ENCODE measurements at places on chromosomes 7 and 10.

GRCh38 chr10:110643653-110644597 is at the start of gene RBM20:
Gene RBM20 (plus strand): TSS chr10:110644336. CDS start chr10:110644455, 119 bp downstream.
- no peak for DNase-seq

DNA sequence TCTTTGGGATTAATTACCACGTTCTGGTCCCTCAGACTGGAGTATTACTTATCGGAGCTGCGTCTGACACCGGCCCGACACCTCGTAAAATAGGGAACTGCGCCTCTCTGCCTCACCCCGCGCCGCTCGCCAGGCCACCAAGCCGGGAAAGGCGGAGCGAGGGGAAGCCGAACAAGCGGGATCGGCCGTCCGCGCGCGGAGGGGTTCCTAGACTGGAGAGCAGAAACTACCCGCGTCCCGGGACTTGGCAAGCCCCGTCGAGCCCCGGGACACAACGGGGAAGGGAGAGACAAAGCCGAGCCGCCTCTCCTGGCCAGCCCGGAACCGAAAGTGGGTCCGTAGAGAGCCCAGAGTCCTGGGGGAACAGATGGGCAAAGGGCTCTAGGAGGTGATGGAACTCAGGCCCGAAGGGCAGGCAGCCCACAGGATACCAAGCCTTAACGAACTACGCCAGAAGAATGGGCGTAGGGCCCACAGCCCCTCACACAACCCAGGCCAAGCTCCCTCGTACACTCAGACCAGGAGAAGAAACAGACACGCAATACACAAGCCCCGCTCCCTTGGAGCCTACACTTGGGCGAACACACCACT is 6.5 kb downstream of the LBX1 start:
- DNase-seq = no peak

GRCh38 chr7:125149151-125149550 is 219.5 kb upstream of the POT1 start:
- DNase-seq = no peak

- no peak for DNase-seq
These were observed 62.4 kb upstream of the GDF10 start for GRCh38 chr10:47237316-47238260.

- DNase-seq = no peak
These were observed 70.2 kb downstream of the KIAA1217 start for GRCh38 chr10:24279166-24279565.

DNA sequence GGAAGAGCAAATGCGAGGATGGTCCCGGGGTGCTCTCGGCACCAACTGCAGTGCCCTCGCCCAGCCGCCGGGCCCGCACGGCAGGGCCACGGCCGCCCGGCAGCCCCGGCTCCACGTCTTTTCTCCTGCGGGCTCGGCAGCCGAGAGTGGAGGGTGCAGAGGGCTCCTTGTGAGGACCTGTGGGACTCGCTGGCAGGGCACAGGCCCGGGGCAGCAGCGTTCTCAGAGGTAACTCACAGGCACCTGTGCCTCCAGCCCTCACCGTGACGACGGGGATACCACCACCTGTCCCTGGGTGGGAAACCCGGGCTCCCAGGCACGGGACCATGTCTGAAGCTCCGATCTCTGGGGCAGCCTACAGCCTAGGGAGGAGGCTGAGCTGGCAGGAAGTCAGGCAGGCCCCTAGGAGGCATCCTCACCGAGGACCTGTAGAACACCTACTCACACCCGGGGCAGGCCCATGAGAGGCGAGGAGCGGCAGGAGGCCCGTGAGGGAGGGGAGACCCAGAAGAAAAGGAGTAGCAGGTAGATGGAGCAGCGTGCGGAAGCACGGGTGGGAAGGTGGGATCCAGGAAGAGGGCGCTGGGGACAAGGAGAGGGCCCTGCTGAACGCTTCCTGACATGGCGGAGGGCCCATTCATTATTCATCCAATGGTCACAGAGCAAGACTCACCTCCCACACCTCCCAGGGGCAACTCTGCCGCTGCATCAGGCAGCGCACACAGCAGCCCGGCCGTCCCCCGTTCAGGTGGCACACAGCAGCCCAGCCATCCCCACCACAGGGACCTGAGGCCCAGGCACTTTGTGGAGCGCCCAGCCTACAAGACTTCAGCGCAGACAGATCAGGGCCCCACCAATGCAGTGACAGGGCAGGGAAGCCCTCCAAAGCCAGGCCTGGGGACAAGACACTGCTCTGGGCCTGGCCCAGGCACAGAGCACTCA is 244.9 kb downstream of the MAD1L1 start:
- DNase-seq = no peak

All from HCEC 1CT (cell line).